ENCODE measurements at places on chromosomes 4 and X. TPM values are rescaled to one million over a fixed set of nuclear protein-coding genes. Genes with fewer than 3 reads are reported as not detected.

The TLR7 gene
- total RNA-seq, result not detected

The IGBP1 gene
- total RNA-seq, result 44.3 TPM

The SLC10A6 gene
- total RNA-seq, result not detected

The ANXA10 gene
- total RNA-seq, result 62.9 TPM

The PPP1R2C gene
- total RNA-seq, result not detected

The SPANXA1 gene
- total RNA-seq, result not detected

The IL9R gene
- total RNA-seq, result 0.19 TPM

The PDCL2 gene
- total RNA-seq, result not detected

The CEP135 gene
- total RNA-seq, result 9.2 TPM

The MAGED4 gene
- 18.6 TPM for total RNA-seq

The TBX22 gene
- not detected for total RNA-seq

The ALAS2 gene
- total RNA-seq, result not detected

The CACNA1F gene
- total RNA-seq, result not detected

The LRP2BP gene
- 0.58 TPM for total RNA-seq

The GABRA4 gene
- not detected for total RNA-seq

The ARHGEF38 gene
- under 0.01 TPM for total RNA-seq

The SLIT2 gene
- 18.6 TPM for total RNA-seq

The EVC2 gene
- 11.3 TPM for total RNA-seq

The FAM53A gene
- total RNA-seq, result 0.58 TPM

The CFI gene
- total RNA-seq, result 2.5 TPM

The TCEAL3 gene
- 19.9 TPM for total RNA-seq

The PLS3 gene
- total RNA-seq, result 584 TPM

The GK2 gene
- not detected for total RNA-seq

The RTL3 gene
- 0.19 TPM for total RNA-seq

The SERTM2 gene
- total RNA-seq, result 0.19 TPM

The NPY5R gene
- total RNA-seq, result under 0.01 TPM

The ARMCX5 gene
- 17.5 TPM for total RNA-seq

The SAGE1 gene
- not detected for total RNA-seq

The SSX1 gene
- not detected for total RNA-seq

The GAGE2A gene
- total RNA-seq, result not detected

The HMX1 gene
- total RNA-seq, result not detected

The SLC7A11 gene
- total RNA-seq, result 32.0 TPM

The GLA gene
- 27.3 TPM for total RNA-seq

The RASL11B gene
- 0.28 TPM for total RNA-seq

The FMR1NB gene
- not detected for total RNA-seq

The TLR8 gene
- not detected for total RNA-seq

The PARM1 gene
- total RNA-seq, result 0.38 TPM

The DDX53 gene
- not detected for total RNA-seq

The LRIT3 gene
- total RNA-seq, result not detected

The RRH gene
- not detected for total RNA-seq

The ZNF330 gene
- 34.5 TPM for total RNA-seq
